ENCODE measurements at places on chromosomes 2 and 18. TPM values are rescaled to one million over a fixed set of nuclear protein-coding genes. Genes with fewer than 3 reads are reported as not detected.

DNA sequence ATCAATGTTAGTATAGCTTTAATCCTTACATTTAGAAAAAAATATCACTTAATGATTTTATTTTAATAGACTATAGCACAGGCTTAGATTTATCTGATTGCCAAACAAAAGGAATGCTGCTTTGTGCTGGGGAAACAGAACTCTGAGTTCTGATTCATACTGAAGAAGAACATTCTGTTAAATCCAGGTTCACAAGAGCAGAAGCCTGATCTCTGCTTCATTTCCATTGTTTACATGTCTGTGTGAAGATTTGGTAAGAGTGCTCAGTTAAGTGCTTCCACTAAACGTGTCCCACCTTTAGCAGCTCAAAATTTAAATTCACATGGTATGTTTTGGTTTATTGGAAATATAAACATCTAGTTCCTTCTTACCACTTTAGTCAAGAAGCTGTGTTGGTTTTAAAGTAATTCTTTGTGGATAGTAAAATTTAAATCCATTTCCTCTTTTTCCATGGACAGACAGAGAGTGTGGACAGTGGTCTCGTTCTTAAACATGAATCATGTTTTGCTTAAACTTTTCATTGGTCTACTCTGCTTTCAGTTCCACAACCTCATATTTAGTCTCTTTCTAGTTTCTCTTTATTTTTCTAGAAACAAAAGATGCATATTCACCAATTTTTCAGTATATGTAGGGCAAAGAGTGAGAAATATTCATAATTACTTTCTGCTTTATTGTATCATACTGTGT is 59.1 kb downstream of the NYAP2 start:
- no peaks in the 10 kb centered on the region for H3K36me3 ChIP-seq
- no peaks in the 10 kb centered on the region for H3K27me3 ChIP-seq
- no peak overlapping the region for H3K4me3 ChIP-seq
- no peaks in the 10 kb centered on the region for H3K4me1 ChIP-seq
- no peak overlapping the region for H3K27ac ChIP-seq

DNA sequence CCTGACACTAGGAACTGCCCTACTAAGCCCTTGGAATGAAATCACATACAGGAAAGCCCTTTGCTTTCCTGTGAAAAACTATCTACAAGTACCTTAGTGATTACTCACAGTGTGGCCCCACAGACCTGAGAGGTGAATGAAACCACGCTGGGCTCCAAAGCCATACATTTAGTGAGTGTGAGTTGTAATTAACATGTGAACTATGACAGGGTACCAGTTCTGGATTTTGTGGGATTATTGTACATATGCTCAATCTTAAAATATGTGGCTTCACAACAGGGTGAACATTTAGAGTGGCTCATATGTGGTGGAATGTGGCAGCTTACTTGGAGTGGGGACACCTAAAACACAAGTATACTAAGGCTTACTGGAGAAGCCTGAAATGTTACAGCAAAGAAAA is 12.3 kb downstream of the KCTD1 start:
- no peak overlapping the region for H3K4me3 ChIP-seq
- no peaks in the 10 kb centered on the region for H3K36me3 ChIP-seq
- DNase-seq = no peak

DNA sequence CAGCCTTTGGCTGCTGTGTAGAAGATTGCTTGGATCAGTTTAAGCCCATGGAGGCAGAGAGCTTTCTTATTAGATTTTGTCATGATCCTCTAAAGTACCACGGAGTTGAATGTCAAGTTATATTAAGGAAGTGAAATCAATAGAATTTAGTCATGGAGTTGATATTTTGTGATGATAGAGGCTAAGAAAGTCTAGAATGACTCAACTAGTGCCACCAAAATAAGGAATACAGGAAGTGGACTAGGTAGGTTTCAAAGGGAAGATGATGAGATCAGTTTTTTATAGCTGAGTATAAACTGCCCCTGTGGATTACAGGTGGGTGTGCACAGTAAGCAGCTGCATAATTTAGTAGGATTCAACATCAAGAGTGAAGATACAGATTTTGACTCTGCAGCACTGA is 25.2 kb downstream of the FBXO36 start:
- no peaks in the 10 kb centered on the region for H3K4me1 ChIP-seq
- H3K4me3 ChIP-seq = no peak overlapping the region
- DNase-seq = no peak
- no peak overlapping the region for H3K27ac ChIP-seq
- H3K36me3 ChIP-seq = no peaks in the 10 kb centered on the region

- no peaks in the 10 kb centered on the region for H3K4me1 ChIP-seq
Observed at GRCh38 chr2:236834284-236834683, 251.4 kb upstream of the COPS8 start.

DNA sequence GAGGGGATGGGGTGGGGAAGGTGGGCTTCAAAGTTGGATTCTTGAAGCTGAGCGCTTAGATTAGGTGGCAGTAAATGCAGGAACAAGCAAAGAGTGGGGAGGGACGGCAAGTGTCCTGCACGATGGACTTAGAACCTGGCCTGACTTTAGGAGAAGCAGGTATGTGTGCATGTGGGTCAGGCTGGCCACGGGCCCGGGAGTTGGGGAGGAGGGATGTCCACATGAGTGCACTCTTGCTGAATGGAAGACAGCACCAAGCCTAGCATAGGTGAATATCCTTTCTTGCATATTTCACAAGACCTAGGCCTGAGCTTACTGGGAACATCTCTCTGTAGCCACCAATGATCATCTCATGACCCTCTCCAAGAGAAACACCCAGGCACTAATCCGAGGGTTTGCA is 96.1 kb downstream of the DDX1 start:
- DNase-seq = no peak
- H3K27ac ChIP-seq = no peak overlapping the region
- H3K36me3 ChIP-seq = no peaks in the 10 kb centered on the region
- H3K4me1 ChIP-seq = no peaks in the 10 kb centered on the region
- peaks cover 2% of the 10 kb centered on the region for H3K27me3 ChIP-seq

The POTEC gene
- total RNA-seq = not detected

DNA sequence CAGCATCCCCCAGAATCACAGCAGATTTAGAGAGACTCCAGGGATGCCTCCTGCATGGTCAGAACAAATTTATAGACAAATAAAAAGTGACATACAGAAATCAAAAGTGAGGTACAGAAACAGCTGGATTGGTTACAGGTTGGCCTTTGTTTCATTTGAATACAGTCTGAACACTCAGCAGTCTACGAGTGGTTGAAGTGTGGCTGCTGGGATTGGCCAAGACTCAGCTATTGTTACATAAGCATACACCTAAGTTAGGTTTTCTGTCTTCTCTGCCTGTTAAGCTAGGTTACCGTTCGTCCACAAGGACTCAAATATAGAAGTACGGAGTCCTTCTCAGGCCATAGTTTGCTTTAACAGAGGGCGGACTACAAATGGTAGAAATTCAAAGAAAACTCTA is 262.4 kb upstream of the SLC14A2 start:
- no peak overlapping the region for H3K4me3 ChIP-seq
- H3K4me1 ChIP-seq = peaks cover 19% of the 10 kb centered on the region
- no peak for DNase-seq
- H3K27ac ChIP-seq = no peak overlapping the region
- H3K36me3 ChIP-seq = no peaks in the 10 kb centered on the region

GRCh38 chr2:196967116-196967515 is 40.6 kb upstream of the PGAP1 start:
- no peaks in the 10 kb centered on the region for H3K36me3 ChIP-seq
- DNase-seq = no peak
- no peaks in the 10 kb centered on the region for H3K27me3 ChIP-seq

DNA sequence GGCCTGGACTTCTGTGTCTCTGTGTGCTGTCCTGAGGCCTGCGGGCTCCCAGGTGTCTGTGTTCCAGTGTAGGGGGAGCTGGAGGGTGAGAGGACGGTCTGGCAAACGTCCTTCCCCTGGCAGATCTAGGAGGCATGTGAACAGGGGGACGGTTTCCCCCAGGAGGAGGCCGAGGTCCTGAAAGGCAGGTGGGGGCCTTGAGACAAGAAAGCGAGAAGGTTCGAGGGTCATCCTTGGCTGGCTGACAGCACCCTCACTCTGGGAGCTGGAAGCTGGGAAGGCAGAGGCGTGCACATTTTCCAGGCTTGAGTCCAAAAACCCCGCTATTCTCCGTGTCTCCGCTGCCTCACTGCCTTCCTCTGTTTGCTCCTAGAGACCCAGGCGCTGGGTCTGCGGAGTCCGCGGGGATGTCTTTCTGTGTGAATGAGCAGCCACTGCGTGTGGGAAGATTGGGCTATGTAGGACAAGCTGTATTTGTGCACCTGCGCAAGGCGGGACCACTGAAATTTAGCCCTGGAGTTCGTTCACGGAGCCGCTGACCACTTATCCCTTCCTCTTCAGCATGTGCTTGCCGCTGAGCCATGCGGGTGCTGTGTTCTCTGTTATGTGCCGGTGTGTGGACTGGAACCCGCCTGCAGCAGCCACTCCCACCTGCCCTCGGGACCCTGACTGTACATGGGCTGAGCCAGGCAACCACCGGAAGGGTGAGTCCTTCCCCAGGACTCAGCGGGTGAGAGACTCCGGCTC is 43.7 kb downstream of the TWIST2 start:
- H3K4me1 ChIP-seq = no peaks in the 10 kb centered on the region
- no peaks in the 10 kb centered on the region for H3K36me3 ChIP-seq
- no peak overlapping the region for H3K4me3 ChIP-seq
- peaks cover 4% of the 10 kb centered on the region for H3K27me3 ChIP-seq
- no peak overlapping the region for H3K27ac ChIP-seq

DNA sequence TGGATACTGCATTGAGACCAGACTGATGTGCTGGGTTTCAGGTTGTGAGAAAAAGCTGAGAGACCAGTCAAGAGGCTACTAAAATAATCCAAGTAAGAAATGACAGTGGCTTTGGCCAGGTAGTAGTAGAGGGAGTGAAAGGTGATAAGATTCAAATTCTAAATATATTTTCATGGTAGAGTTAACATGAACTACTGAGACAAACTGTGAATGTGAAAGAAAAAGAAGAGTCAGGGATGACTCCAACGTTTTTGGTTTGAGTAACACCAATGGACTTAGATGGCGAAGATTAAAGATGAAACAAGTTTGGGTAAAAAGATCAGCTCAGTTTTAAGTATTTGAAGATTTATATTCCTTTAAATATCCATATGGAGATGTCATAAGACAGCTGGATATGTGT is 209.4 kb downstream of the ZEB2 start:
- DNase-seq = no peak
- H3K4me3 ChIP-seq = no peak overlapping the region
- no peak overlapping the region for H3K27ac ChIP-seq
- no peaks in the 10 kb centered on the region for H3K4me1 ChIP-seq

DNA sequence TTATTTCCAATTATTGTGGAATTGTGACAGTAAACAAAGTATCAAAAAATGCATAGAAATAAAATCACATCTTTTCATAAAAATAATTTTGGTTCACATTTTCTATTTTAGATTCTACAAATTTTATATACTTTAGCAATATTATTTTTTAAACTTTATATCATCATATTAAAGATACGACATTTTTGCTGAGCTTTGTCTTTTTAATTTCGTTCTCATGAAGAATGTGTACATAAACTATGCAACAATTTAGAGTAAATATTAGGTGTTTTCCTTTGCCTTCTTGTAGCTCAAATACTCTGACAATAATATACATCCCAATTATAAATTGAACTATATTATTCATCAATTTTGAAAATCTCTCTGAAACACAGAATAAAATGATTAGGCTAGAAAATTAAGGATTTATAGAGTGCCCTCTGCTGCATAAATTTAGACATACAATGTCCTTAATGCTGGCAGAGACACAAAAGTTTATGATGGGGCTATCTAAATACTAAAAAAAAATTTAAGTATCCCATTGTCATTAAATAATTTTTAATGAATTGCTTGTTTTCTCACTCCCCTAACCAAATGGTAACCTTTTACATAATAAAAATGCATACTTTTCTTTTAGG is 45.7 kb downstream of the CCDC102B start:
- no peaks in the 10 kb centered on the region for H3K4me1 ChIP-seq
- H3K27me3 ChIP-seq = no peaks in the 10 kb centered on the region
- H3K4me3 ChIP-seq = no peak overlapping the region
- H3K36me3 ChIP-seq = no peaks in the 10 kb centered on the region
- H3K27ac ChIP-seq = no peak overlapping the region
- no peak for DNase-seq

DNA sequence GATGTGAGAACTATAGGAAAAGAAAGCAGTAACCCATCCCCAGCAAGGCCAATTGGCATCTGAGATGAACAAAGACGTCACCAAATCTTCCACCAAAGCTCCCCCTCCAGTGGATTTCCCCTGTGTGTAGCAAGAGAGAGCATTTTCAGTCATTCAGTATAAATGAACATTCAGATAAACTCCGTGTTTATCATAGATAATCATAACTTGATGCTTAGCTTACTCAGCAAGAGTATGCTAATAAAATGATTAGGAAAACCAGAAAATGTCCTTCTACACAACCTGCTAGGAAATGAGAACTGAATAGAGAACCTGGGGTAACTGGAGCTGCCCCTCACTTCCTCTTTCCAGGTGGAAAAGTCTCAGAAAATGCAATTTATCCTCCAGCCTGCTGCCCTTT is 198.0 kb upstream of the CCDC150 start:
- no peaks in the 10 kb centered on the region for H3K36me3 ChIP-seq
- no peaks in the 10 kb centered on the region for H3K27me3 ChIP-seq
- no peak overlapping the region for H3K4me3 ChIP-seq
- DNase-seq = no peak

The FBLN7 gene
- total RNA-seq = 1.2 TPM

GRCh38 chr2:53609551-53609950 is 158.1 kb upstream of the CHAC2 start:
- no peak overlapping the region for H3K4me3 ChIP-seq
- no peaks in the 10 kb centered on the region for H3K4me1 ChIP-seq
- H3K36me3 ChIP-seq = no peaks in the 10 kb centered on the region
- H3K27me3 ChIP-seq = no peaks in the 10 kb centered on the region
- no peak overlapping the region for H3K27ac ChIP-seq

DNA sequence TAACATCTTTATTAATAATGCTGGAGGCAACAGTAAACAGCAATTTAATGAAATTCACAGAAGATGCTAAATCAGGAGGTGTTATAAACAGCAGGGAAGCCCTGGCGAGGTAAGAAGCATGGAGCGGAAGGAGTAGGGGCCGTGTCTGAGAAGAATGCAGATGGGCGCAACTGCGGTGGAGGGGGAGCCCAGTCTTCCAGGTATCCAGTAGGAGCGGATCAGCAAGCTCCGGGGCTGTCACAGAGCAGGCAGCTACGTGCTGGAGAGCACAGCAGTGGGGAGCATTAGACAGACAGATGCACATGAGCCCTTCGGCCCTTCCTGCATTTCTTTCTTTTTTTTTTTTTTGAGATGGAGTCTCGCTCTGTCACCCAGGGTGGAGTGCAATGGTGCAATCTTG is 82.3 kb downstream of the SH3RF3 start:
- no peak overlapping the region for H3K27ac ChIP-seq
- no peaks in the 10 kb centered on the region for H3K27me3 ChIP-seq
- H3K4me3 ChIP-seq = no peak overlapping the region
- no peak for DNase-seq
- peaks cover 47% of the 10 kb centered on the region for H3K4me1 ChIP-seq

The ZNF2 gene
- 2.7 TPM for total RNA-seq

The VWA3B gene
- total RNA-seq = not detected
